Renal cortical epithelial cell (primary cell): ENCODE measurements at places on chromosomes 5 and 9. TPM values are rescaled to one million over a fixed set of nuclear protein-coding genes. Genes with fewer than 3 reads are reported as not detected.

DNA sequence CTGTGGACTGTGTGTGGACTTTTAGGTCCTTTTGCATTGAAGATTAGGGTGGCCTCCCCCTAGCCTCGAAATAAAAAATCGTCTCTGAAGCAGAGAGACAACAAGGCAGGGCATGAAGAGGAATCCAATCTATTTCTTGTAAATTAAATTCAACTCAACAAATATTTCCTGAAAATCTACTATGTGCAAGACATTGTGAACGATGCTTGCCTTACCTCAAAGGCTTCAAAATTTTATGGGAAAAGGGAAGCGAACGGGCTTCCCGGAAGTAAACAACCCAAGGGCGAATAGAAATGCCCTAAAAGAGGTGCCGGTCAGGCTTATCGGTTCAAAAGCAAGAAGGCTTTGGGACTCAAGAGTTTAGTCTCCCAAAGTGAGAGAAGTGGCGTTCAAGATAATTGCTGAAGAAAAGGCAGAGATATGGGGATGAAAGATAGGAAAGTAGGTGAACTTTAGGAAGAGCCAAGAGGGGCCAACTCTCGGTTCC is 525 bp downstream of the KIF24 start:
- peak; percentile 44 for DNase-seq

GRCh38 chr9:10265153-10265631 is 347.6 kb downstream of the PTPRD start:
- DNase-seq = peak; percentile 93

DNA sequence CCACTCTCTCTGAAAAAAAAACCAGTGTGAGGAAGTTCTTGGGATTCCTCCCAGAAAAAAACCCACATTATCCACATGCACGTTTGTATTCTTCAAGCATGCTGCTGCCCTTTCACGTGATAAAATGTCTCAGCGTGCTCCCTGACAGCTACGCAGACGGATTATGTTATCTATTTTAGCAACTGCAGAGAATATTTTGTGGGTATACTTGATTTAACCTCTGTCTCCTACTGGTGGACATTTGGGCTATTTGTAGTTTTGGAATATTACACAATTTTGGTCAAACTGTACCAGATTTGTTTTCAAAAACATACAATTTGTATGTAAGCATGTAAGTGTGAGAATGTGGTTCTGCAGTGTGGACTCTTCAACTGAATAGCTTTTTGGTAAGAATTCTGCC is 10.7 kb downstream of the PRRC2B start:
- DNase-seq = no peak

DNA sequence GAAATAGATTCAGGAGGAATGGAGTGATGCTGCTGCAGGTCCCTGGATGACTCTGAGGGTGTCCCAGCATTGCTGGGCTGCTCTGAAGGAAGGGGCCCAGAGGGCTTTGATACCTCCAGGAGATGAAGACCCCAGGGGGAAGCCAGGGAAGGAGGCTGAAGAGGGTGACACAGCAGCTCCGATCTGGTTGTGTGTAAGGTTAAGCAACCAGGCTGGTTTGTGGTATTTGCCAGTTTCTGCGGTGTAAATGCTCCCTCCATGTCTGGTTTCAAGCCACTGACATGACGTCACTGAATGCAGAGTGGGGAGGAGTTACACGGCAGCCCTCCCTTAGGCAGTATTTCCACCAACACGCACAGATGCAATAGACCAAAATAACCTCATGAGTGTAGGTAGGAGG is 40.0 kb upstream of the ORM1 start:
- DNase-seq = peak; percentile 41

DNA sequence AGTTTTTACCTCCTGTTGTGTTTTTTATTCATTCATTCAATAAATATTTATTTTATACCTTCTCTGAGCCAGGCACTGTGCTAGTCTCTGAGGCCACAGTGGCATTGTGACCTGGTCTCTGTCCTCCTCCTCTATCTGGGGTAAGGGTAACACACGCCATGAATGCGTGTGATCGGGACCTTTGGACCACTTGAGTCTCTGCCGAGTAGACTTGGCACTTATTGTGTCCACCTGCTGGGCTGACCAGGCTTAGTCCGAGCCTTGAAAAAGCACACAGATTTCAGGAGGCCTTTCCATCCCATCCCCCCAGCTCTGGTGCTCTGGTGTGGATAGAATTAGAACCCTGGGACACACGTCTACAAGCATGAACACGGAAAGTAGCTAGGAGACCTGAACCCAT is 58.7 kb downstream of the ERGIC1 start:
- DNase-seq = no peak

- no peak for DNase-seq
These were observed 1150.8 kb upstream of the CDH6 start for GRCh38 chr5:30042677-30043076.

DNA sequence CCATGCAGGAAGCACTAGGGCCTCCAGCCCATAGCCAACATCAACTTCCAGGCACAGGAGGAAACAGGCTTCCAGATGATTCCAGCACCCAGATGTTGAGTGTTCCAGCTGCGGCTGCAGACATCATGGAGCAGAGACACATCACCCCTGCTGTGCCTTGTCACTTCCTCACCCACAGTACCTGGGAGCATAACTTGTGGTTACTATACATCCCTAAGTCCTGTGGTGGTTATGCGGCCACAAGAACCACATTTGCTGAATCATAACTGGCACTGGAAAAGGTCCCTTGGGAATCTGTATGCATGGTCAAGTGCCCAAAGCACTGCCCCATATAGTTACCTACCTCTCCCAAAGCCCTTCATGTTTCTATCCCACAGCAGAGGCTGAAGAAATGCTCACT is 56.6 kb downstream of the WHRN start:
- DNase-seq = peak; percentile 33

DNA sequence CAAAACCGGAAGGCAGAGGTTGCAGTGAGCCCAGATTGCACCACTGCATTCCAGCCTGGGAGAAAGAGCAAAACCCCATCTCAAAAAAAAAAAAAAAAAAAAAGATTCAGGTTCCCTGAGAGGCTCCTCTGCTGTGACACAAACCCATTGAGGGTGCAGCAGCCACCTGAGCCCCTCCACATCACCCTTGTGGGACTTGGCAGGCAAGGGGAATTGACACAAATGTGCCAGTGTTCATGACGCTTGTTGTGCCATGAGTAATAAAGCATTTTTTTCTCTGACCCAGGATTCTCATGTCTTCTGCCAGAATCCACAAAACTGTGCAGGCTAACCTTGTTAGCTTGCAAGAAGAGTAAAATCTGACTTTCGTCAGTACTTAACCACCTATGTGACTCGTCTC is 149.6 kb downstream of the TTC39B start:
- no peak for DNase-seq

GRCh38 chr5:55498457-55498856 is 36.3 kb downstream of the PLPP1 start:
- DNase-seq = no peak

DNA sequence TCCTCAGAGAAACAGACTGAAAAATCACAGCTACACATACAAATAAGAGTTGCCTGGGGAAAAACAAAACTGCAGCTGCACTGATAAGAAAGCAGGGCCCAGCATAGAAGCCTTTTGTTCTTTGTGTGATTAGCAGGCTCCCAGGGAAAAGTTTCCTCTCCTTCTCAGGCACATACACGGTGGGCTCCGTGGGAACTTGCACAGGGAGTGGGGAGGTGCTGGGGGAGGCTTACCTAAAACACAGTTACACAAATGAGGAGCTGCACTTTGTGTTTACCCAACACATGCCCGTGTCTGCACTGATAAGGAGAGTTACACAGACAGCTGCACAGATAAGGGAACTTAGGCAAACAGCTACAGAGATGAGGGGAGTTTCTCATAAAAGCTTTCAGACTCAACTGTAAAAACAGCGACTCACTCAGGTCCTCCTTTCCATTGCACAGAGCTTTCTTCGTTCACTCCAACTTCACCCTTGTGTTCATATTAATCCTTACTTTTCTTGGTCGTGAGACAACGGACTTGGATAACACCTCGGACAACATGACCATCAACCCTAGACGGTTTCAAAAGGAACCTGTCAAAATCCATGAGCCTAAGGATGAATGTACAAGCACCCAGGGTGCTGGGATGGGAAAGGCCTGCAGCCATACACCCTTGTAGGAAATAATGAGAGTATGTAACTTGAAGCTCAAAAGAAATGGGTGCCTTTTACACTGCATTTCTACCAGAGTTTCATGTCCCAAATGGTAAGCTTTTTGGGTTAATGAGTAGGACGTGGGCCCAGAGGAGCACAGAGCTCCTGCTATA is 50.8 kb downstream of the SERINC5 start:
- DNase-seq = no peak

DNA sequence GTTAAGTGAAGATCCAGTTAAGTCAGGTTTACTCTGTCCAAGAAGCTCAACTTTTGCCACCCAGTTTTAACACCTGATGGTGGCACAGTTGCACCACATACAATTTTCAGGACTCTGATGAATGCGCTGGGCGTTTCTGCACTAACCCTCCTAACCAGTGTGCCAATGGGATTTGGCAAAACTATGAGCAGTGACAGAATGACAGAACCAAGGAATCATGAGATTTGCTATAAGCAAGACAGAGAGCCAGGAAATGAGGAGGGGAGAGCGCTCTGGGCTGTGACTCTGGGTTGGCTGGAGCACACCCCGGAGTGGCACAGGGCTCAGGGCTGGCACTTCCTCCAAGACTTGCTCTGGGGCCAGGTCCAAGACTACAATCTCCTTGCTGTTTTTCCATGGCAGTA is 84.1 kb downstream of the SH3PXD2B start:
- no peak for DNase-seq

DNA sequence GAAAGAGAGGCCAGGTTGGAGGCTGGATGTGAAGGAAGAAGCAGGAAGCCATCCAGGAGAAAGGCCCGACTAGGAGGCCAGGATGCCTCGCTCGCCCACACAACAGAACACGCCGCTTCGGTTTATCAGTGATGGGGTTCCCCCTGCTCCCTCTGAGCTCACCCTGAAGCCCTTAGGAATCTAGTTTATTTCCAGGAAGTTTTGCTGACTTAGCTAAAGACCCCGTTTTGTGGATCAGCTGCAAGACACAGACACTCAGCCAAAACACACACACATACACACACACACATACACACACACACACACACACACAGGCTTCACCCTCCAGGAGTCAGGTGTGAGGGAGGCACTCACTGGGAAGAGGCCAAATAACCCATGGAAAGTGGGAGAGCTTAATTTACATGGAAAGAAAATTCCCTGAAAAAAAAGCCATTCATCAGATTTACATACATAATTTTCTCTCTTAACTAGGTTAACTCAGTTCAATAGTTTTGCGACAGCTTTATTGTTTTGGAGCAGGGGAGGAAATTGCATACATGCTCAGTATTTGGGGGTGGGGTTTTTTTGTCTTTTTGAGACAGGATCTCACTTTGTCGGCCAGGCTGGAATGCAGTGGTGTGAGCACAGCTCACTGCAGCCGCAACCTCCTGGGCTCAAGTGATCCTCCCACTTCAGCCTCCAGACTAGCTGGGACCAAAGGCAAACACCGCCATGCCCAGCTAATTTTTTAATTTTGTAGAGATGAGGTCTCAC is 92.7 kb upstream of the HAND1 start:
- no peak for DNase-seq

GRCh38 chr9:15278091-15278687 is 28.8 kb downstream of the TTC39B start:
- peak; percentile 24 for DNase-seq

- DNase-seq = no peak
These were observed 8.0 kb upstream of the PDZD2 start for GRCh38 chr5:31630931-31631330.

- DNase-seq = peak; percentile 21
These were observed 192.9 kb downstream of the RAB3C start for GRCh38 chr5:58775701-58776262.

- peak; percentile 82 for DNase-seq
These were observed 69.3 kb downstream of the SNX30 start for GRCh38 chr9:112819635-112820496.

- no peak for DNase-seq
These were observed 1309.1 kb upstream of the DMAC1 start for GRCh38 chr9:9108641-9109040.

DNA sequence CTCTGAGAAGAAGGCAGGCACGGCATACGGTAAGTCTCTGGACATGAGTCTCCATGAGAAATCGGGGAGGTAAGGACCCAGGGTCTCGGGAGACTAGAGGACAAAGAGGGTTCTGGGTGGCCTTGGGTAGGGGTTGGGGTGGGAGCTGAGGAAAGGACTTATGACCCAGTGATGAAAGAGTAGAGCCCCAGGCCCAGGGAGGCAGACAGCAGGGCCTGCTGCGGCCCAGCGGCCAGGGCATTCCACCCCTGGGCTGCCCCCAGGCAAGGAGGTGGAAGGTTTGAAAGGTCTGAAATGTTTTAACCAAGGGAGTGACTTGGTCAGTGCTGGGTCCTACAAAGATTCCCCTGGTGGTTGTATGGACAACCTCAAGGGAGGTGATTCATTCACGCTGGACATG is 89.1 kb downstream of the CRB2 start:
- no peak for DNase-seq

- DNase-seq = no peak
These were observed 167.0 kb downstream of the RGS3 start for GRCh38 chr9:113630386-113631136.

- DNase-seq = no peak
These were observed 14.6 kb downstream of the USP20 start for GRCh38 chr9:129849901-129850300.

FBP1 gene
- total RNA-seq = 0.10 and 2.3 TPM in 2 replicates

CDC20B gene
- 0.52 TPM in 1 of 2 replicates, not detected in the other for total RNA-seq

AHRR gene
- total RNA-seq = 0.17 and 2.4 TPM in 2 replicates

ZMAT2 gene
- total RNA-seq = 61.0 and 63.1 TPM in 2 replicates

SPATA31A3 gene
- total RNA-seq = not detected in 2 replicates

DOCK8 gene
- 0.85 and 1.6 TPM in 2 replicates for total RNA-seq

SPATA31D1 gene
- not detected in 2 replicates for total RNA-seq

MEIKIN gene
- total RNA-seq = not detected in 2 replicates

NFIB gene
- total RNA-seq = 13.7 and 38.5 TPM in 2 replicates

ARRDC3 gene
- 93.9 and 147 TPM in 2 replicates for total RNA-seq

PCDHB10 gene
- 0.35 and 0.85 TPM in 2 replicates for total RNA-seq

PCDH12 gene
- 0.35 and 0.45 TPM in 2 replicates for total RNA-seq

ISL1 gene
- not detected in 2 replicates for total RNA-seq

ENTREP1 gene
- 1.0 and 2.4 TPM in 2 replicates for total RNA-seq

PDE8B gene
- total RNA-seq = 0.05 TPM in 1 of 2 replicates, not detected in the other

WNT8A gene
- not detected in 2 replicates for total RNA-seq

QSOX2 gene
- total RNA-seq = 9.2 and 10.3 TPM in 2 replicates

SLC6A18 gene
- not detected in 2 replicates for total RNA-seq

C5 gene
- total RNA-seq = 0.87 and 2.6 TPM in 2 replicates

TMEM250 gene
- total RNA-seq = 69.3 and 73.2 TPM in 2 replicates

THG1L gene
- total RNA-seq = 18.1 and 20.0 TPM in 2 replicates

TAS2R1 gene
- not detected in 2 replicates for total RNA-seq

NR5A1 gene
- not detected in 2 replicates for total RNA-seq

EQTN gene
- total RNA-seq = not detected in 2 replicates

PCDHAC1 gene
- total RNA-seq = 0.52 and 2.7 TPM in 2 replicates

FGD3 gene
- total RNA-seq = 0.35 and 0.52 TPM in 2 replicates
